Adrenal gland (tissue), 19 donors: ENCODE measurements at places on chromosomes 2 and 18. TPM values are rescaled to one million over a fixed set of nuclear protein-coding genes. Genes with fewer than 3 reads are reported as not detected.

DNA sequence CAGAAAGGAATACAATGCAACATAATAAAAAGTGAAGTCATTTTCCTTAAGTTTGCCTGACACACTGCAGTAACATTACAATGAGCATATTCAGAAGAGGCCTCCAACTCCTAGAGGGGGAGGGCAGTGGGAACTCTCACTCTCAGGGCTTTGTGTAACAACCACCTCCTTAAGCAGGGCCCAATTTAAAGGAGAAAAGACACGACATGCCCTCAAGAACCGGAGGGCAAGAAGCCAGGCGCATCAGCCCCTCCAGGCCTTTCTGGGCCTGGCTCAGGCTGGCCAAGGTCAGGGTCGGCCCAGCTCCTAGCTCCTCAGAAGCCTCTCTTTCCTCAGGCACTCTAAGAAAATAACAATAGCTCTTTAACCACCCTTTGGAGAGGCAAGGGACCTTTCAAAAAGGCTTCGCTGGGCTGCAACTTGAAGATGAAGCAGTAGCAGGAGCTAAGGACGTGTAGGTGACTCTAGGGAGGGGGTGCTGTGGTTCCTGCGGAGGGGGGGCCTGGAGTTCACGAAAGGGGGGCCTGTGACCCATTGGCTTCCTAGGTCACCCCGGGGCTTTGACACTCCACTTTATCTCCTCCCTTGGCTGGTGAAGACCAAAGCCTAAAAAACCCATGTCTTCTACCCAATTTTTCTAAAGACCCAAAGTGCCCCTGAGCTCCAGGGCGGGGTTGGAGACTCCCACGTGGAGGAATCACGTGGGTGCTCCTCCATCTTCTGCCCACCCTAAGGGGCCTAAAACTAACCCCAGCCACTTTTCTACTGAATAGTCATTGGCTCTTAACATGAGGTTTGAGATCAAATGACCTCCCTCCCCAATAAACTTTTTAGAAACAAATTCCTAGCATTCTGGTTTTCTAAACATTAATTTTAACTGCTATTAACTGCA, 13.3 kb downstream of the SERTAD2 start:
- H3K36me3 ChIP-seq = peaks cover 10% of the 10 kb centered on the region
- peak overlapping the region; percentile 37 for H3K27ac ChIP-seq
- H3K4me1 ChIP-seq = peaks cover 70% of the 10 kb centered on the region
- H3K27me3 ChIP-seq = no peaks in the 10 kb centered on the region

DNA sequence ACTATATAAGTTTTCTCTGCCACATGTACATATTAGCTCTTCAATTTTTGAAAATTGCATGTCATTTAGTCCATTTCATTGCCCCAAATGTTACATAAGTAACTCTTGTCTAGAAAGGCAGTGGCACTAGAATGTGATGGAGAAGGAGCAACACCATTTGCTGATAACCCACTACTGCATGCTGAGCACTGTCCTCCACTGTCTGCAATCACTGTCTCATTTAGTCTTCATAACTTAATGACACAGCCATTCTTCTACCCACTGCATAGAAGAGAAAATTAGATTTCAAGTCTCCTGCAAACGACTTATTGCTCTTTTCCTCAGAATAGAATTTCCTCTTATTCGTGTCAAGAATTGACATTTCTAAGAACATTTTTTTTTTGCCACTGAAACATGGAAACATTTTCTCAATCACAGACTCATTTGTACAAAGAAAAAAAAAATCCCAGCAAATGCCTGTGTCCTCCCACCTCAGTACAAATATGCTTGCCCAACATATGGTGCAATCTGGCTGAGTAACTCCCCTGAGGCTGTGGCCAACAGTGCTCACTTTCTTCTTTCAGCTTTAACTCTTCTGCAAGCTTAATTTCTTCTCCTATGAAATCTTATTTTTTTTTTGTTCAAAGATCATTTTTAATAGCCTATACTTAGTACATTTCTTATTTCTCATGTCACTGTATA, 768.6 kb upstream of the HS6ST1 start:
- DNase-seq = peak; percentile 15
- H3K27ac ChIP-seq = no peak overlapping the region
- H3K4me3 ChIP-seq = no peak overlapping the region
- no peaks in the 10 kb centered on the region for H3K36me3 ChIP-seq

DNA sequence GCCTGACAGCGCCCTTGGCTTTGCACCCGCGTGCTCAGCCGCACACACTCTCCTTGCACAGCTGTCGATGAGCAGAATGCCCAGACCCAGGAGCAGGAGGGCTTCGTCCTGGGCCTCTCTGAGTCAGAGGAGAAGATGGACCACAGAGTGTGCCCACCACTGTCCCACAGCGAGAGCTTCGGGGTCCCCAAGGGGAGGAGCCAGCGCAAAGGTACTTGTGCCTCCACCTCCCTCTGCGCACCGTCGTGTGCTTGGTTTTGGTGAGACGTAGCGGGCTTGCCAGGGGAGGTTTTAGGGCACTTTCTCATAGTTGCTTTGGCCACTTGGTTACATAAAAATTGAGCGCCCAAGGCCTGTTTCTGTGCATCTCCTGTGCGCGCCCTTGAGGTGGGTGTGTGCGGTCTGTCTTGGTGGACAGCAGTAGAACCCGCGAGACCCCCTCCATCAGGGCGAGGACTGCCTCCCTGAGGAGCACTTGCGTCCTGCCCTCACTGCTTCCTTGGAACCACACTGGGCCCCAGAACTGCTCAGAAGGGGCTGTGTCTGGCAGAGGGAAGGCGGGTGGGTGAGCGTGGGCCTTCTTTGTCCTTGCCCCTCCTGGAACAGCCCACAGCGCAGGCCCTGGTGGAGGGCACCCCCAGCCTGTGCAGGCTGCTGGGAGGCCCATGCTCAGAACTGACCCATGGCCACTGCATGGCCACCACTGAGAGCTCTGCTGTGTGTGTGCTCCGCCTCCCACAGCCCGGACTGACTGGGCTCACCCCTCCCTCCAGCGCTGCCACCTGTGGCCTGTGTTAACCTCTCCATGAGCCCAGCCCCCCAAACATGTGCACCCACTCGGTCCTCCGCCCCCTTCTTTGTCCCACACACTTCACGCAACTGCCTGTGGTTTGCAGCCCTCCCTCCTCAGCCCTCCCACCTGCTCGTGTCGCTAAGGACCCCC, 95.9 kb downstream of the DGKD start:
- DNase-seq = no peak
- no peaks in the 10 kb centered on the region for H3K27me3 ChIP-seq
- H3K27ac ChIP-seq = no peak overlapping the region
- no peaks in the 10 kb centered on the region for H3K4me1 ChIP-seq
- no peaks in the 10 kb centered on the region for H3K36me3 ChIP-seq

DNA sequence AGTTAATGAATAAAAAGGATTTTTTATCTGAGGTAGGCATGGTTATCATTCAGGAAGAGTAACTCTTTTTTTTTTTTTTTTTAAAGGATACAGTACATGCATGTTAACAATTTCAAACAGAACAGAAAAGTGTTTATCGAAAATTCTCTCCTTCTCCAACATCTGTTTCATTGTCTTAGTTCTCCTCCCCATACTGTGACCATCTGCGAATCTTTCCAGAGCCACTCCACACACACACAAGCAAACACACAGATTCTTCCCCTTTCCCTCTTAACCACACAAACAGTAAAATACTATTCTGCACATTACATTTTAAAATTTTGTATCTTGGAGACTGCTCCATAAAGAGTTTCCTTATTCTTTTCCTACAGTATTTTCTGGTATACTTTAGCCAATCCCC, 38.0 kb downstream of the NPC1 start:
- H3K27me3 ChIP-seq = no peaks in the 10 kb centered on the region
- peak overlapping the region; percentile 43 for H3K27ac ChIP-seq

GRCh38 chr18:7789856-7790552, 222.9 kb downstream of the PTPRM start:
- H3K36me3 ChIP-seq = no peaks in the 10 kb centered on the region
- no peak overlapping the region for H3K4me3 ChIP-seq
- DNase-seq = no peak
- H3K4me1 ChIP-seq = no peaks in the 10 kb centered on the region

DNA sequence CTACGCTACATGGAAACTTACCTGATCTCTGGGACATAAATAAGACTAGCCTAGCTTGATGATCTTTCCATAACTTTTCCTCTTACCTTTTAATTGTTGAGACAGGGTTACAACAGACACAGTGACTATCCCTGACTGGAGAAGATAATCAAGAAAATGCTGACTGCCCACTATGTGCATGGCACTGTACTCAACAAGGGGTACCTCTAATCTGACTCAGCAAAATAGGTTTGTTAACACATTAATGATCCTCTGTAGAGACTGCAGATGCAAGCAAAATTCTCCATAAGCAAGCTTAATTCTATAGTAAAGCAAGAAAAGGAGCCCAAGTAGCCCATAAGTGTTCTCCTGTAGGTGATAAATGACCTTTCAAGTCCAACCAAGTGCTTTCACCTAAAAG, 25.5 kb downstream of the ACVR1C start:
- no peaks in the 10 kb centered on the region for H3K4me1 ChIP-seq
- H3K27ac ChIP-seq = no peak overlapping the region
- no peaks in the 10 kb centered on the region for H3K27me3 ChIP-seq
- H3K36me3 ChIP-seq = no peaks in the 10 kb centered on the region
- DNase-seq = no peak
- no peak overlapping the region for H3K4me3 ChIP-seq

DNA sequence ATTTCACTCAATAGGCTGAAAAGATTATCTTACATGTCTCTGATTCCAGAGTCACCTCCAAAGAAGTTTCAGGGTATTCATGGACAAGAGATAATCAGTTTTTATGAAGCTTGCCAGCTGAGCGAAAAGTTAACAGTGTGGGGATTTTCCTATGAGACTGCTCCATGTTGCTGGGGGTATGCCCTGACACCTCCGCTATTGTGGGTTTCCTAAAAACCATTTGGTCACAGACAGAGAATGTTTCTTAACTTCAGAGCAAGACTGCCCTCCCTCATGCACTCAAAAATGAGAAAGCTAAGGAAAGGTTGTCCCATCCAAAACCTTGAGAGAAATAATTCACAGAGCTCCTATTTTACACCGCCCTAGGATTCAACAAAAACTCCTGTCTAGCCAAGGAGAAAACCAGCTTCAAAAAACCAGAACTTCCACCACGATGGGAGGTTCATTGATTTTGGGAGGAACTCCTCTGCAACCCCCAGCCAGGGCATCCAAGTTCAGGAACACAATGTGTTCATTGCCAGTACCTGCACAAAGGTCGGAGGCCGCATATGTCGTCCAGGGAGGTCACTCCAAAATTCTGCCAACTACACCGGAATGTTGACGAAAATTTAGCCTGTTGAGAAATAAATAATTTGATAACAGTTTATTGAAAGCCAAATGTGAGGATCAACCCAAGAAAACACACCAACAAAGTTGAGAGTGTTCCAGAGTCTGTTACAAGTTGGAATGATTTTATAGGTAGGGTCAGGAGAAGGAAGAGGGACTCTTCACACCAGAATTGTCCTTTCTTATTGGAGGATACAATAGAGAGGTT, 104.3 kb downstream of the SP100 start:
- no peaks in the 10 kb centered on the region for H3K4me1 ChIP-seq
- no peaks in the 10 kb centered on the region for H3K27me3 ChIP-seq
- no peak overlapping the region for H3K27ac ChIP-seq
- no peak overlapping the region for H3K4me3 ChIP-seq
- no peaks in the 10 kb centered on the region for H3K36me3 ChIP-seq

GRCh38 chr2:15860051-15860663, 80.2 kb upstream of the MYCN start:
- H3K4me3 ChIP-seq = no peak overlapping the region
- no peaks in the 10 kb centered on the region for H3K4me1 ChIP-seq
- no peak overlapping the region for H3K27ac ChIP-seq
- DNase-seq = no peak
- no peaks in the 10 kb centered on the region for H3K36me3 ChIP-seq
- H3K27me3 ChIP-seq = peaks cover 14% of the 10 kb centered on the region

DNA sequence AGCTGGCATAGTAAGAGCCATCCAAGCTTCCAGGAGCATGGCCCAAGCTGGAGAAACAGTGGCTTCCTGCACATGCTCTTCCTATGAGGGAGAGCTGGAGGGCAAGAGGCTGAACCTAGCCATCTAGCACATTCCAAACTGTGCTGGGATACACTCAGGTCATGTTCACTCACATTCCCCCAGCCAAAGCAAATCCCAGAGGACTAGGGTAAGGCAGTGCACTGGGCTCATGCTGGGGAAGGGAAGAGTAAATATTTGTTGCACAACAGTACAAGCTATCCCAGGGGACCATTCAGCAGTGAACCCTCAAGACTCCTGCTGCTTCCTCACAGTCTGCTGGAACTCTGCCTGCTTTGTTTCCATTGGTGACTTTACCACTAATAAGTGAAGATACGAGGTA, 20.7 kb upstream of the GYPC start:
- H3K27ac ChIP-seq = no peak overlapping the region
- no peak overlapping the region for H3K4me3 ChIP-seq
- no peaks in the 10 kb centered on the region for H3K36me3 ChIP-seq
- DNase-seq = peak; percentile 55
- no peaks in the 10 kb centered on the region for H3K4me1 ChIP-seq
- H3K27me3 ChIP-seq = no peaks in the 10 kb centered on the region

DNA sequence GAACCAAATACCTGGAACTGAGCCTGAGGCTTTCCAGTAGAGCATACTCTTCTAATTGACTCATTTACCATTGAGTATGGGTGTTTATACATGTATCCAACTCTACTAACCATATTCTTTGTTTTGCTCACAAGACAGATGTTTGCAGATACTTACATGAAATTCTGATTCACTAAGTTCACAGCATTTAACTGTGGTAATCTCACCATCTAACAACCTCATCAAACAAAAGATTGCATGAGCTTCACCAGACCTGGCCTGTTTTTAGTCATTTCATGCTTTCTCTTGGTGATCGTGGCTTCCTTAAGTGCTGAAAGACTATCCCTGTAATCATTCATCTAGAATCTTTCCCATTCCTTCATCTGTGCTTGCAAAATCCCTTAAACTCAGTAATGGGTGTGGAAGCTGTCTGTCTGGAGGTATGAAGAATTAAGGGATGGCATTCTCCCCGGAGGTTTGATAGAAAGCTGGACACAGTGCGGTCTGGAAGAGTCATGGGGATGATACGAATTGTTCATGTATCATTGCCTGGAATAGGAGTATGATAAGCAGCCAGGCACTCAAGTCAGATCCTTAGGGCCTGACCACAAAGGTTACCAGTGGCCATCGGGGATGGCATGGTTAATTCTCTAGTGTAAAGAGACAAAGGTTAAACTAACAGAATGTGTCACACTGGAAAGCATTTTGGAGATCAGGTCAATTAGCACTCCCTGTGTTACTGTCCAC, 42.0 kb upstream of the IL1R1 start:
- H3K36me3 ChIP-seq = no peaks in the 10 kb centered on the region
- peaks cover 10% of the 10 kb centered on the region for H3K4me1 ChIP-seq
- H3K4me3 ChIP-seq = no peak overlapping the region
- no peak overlapping the region for H3K27ac ChIP-seq
- H3K27me3 ChIP-seq = no peaks in the 10 kb centered on the region
- no peak for DNase-seq

Gene RAX
- not detected for total RNA-seq

Gene IL1RL1
- 21.6 TPM for total RNA-seq

Gene CCBE1
- 21.3 TPM for total RNA-seq

Gene DUSP2
- 1.9 TPM for total RNA-seq

Gene DSG3
- total RNA-seq = not detected
